ENCODE measurements at places on chromosomes 11 and 22.
A peak's percentile ranks its signal among the peaks of the same experiment; 100 is the strongest.

- DNase-seq: no peak
These were observed 181.8 kb downstream of the CSNK2A3 start for GRCh38 chr11:11171285-11171684.

- DNase-seq: no peak
These were observed 9.8 kb downstream of the LRRC55 start for GRCh38 chr11:57191311-57192219.

DNA sequence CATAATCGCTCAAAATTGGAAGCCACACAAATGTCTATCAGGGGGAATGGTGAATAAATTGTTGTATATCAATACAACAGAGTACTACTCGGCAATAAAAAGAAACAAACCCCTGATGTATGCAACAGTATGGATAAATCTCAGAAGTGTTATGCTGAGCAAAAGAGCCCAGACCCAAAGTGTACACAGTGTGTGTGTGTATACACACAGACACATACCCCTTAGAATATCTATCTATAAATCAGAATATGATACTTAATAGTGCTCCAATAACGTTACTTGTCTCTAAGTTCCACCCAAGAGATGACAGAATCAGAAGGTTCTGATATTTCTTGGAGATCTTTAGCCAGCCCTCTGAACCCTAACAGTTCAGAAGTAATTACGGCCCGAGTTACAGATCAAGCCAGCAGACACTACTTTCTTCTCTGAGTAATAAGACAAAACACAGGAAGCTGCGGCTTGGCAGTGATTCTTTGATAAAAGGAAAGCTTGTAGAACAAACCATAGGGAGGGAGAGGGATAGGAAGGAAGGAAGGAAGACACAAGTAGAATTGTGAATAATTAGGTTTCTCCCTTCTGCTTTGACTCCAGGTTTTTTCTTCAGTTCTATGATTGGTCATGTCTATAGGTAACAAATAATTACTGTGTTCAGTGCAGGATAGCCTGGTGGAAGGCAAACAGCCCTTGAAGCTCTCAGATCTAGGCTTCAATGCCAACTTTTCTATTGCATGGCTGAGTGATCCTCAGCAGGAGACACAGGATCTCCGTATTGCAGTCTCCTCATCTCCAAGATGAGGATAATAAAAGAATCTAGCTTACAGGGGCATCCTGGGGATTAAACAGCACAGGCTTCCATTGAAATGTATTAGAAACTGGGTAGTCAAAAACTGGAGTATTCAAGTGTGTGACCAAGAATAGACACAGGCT is 75.6 kb upstream of the TEAD1 start:
- DNase-seq: no peak

DNA sequence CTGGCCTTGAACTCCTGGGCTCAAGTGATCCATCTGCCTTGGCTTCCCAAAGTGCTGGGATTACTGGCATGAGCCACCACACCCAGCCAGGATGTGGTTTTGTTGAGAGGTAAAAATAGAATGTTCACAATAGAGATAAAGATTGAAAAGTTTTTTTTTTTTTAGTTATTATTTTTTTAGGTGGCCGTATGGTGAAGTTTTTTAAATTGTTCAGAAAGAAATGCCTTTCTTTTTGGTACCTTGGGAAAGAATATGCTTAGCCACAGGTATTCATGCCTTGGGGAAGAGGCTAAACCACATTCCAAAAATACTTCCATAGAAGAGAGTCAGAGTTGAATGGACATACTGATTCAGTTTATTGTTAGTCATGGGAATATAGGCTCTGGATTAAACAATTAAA is 143.4 kb downstream of the C11orf91 start:
- no peak for DNase-seq

- DNase-seq: no peak
These were observed 17.9 kb downstream of the LINC01488 start for GRCh38 chr11:69499186-69499917.

GRCh38 chr11:131486937-131487635 is 116.7 kb downstream of the NTM start:
- DNase-seq: peak; percentile 9

DNA sequence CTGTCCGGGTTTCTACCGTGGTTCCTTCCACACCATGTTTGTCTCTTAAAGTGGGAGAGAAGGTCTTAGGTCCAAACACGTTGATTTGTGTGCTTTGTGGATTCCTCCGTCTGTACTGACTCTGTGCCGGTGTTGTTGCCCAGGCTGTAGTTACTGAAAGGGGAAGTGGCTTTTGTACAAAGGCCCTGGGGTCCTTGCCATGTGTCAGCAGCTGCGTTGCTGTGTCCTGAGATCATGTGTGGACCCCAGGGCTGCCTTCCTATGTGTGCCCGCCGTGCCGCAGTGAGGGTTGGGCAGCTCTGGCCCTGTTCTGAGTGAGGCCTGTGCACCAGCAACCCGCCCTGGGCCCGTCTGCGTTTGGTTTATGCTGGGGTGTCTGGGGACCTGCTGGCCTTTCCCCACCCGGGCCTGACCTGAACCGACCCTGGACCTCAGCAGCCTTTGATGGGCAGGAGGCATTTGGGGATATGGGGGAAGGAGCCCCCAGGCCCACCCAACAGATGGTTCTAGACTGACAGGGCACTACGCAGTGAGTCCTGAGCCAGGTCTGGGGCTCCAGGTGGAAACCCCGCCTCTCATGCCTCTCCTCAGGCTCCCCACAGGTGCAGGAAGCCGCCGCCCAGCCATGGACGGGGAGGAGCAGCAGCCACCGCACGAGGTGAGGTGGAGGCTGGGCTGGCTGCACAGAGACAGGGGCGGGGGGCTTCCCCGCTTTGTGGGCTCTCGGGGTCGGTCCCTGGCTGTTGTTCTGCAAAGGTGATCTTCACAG is 6.9 kb downstream of the TRABD start:
- DNase-seq: no peak

DNA sequence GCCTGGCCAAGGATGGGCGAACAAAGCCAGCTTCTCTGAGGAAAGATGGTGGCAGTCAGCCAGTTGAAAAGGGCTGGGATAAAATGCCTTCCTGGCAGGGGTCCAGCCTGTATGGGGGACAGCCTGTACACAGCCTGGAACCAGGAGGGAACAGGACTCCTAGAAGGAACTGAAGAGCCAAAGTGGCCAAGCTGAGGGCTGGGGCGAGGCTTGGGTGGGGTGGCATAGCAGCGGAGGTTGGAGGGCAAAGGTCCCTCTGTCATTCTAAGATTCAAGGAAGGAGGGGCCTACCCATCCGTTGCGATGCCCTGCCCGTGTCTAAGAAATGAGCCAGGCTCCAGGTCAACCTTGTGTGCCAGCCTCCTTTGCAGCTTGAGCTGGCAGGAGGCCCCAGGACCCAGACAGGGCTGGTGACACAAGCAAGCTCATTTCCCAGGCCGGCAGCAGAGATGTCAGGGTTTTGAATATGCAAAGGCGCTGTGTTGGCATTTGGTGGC is 22.6 kb downstream of the FADD start:
- no peak for DNase-seq

- no peak for DNase-seq
These were observed 10.4 kb downstream of the JAML start for GRCh38 chr11:118214210-118214914.

DNA sequence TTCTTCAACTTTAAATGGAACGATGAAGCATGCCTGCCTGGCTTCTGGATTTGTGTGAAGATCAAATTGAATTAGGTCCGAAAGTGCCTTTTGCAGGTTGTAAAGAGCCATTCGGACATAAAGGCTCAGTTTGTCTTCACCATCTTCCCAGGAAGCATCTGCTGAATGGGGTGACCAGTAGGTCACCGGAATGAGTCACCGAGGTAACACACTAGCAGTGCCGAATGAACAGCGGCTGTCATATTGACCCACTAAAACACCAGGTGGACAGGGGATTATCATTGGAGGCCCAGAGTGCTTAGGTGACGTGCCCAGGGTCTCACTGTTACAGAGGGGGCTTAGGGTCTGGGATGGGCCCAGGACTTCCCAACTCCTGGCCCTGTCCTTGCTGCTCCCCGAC is 43.1 kb upstream of the MYH9 start:
- DNase-seq: no peak

DNA sequence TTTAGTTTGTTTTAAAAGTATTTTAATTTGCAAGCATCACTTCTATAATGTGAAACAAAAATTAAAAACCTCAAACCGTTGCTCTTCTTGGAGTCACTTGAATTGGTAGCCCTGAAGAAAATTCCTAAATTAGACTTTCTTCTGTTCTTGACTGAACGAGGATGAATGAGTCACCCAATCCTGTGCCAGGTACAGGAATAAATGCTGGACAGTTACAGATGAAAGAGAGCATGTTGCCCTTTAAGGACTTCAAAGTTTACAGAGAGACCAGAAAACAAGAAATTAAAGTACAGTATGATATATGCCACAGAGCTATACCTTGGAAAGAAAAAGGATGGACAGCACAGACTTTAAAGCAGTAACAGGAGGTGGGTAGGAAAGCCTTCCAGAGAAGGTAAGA is 41.3 kb upstream of the CXCR5 start:
- DNase-seq: no peak

DNA sequence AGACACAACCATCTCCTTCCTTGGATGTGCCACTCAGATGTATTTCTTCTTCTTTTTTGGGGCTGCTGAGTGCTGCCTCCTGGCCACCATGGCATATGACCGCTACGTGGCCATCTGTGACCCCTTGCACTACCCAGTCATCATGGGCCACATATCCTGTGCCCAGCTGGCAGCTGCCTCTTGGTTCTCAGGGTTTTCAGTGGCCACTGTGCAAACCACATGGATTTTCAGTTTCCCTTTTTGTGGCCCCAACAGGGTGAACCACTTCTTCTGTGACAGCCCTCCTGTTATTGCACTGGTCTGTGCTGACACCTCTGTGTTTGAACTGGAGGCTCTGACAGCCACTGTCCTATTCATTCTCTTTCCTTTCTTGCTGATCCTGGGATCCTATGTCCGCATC is 489 bp downstream of the OR10A4 start:
- no peak for DNase-seq

DNA sequence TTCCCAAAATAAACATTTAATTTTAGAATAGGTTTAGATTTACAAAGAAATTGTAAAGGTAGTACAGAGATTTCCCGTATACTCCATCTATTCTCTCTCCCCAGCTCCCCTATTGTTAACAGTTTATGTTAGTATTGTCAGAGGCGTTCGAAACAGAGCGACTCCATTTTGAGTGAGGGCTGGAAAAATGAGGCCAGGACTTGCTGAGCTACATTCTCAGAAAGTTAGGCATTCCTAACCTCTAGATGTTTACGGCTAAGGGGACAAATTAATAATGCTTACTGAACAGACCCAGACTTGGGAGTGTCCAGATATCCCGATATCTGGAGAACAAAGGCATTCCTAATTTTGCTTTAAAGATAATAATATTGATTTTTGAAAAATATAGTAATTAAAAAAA is 12.4 kb upstream of the NUP160 start:
- no peak for DNase-seq

GRCh38 chr22:27750584-27751265 is 50.8 kb downstream of the MN1 start:
- no peak for DNase-seq

DNA sequence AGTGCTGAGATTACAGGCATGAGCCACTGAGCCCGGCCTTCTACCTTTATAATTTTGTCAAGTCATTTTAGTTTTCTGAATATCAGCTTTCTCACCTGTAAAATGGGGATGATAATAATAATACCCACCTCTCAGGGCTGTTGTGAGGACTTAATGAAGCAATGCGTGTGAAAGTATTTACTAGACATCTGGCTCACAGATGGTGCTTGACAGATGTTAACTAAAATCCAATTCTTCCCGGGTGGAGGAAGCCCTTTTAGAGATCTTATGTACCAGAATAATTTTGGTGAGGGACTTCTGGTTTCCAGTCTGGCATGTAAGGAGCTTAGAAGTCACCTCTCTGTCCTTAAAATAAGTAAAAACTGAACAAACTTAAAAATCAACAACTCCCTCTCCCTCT is 43.7 kb upstream of the NUP160 start:
- DNase-seq: no peak
